Astrocyte (in vitro differentiated cells and primary cell): ENCODE measurements at places on chromosomes 5 and 9.

GRCh38 chr5:59685793-59686192, 207.7 kb downstream of the PDE4D start:
- peak; percentile 75 for DNase-seq

DNA sequence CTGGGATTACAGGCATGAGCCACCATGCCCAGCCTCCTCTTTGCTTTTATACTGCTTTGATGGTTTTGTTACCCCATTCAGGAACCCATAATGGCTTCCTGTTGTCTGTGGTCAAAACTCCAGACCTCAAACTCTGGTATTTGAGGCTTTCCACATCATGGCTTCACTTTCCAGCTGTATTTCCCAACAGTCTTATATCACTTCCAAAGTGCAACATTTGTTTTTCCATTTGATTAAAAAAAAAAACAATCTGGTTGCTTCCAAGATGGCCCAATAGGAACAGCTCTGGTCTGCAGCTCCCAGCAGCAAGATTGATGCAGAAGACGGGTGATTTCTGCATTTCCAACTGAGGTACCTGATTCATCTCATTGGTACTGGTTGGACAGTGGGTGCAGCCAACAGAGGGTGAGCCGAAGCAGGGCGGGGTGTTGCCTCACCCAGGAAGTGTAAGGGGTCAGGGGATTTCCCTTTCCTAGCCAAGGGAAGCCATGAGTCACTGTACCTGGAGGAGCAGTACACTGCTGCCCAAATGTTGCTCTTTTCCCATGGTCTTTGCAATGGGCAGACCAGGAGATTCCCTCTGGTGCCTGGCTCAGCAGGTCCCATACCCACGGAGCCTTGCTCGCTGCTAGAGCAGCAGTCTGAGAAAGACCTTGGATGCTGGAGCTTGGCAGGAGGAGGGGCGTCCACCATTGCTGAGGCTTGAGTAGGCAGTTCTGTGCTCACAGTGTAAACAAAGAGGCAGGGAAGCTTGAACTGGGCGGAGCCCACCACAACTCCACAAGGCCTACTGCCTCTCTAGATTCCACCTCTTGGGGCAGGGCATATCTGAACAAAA, 458.4 kb downstream of the KDM4C start:
- DNase-seq, result peak; percentile 10

DNA sequence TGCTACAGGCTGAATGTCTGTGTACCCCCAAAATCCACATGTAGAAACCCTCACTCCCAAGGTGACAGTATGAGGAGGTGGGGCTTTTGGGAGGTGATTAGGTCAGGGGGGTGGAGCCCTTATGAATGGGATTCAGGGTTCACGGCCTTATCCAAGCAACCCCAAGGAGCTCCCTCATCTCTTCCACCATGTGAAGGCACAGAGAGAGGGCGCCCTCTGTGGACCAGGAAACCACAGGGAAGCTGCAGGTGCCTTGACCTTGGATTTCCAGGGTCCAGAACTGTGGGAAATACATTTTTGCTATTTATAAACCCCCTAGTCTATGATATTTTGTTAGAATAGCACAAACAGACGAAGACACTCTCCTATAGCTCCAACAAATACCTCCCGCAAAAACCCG, 53.6 kb upstream of the IRX2 start:
- DNase-seq, result no peak

- peak; percentile 52 for DNase-seq
Measured at GRCh38 chr5:127957183-127957582, 126.4 kb upstream of the SLC12A2 start.

GRCh38 chr9:33351547-33351946, 50.8 kb downstream of the AQP7 start:
- no peak for DNase-seq

DNA sequence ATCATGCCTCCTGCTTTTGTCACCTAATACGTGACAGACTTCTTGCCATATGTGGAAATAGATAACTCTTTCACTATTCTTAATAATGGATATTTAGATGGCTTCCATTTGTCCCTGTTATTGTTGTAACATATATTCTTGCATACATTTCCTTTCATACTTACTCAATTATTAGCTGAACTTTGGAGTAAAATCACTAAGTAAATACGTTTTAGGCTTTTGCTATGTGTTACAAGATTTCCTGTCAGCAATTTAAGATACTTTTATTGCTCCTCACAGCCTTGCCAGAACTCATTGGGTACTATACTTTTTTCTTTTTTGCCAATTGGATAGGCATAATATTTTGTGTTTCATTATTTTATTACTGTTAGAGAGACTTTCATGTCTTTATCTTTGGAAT, 26.9 kb downstream of the CCNH start:
- no peak for DNase-seq

DNA sequence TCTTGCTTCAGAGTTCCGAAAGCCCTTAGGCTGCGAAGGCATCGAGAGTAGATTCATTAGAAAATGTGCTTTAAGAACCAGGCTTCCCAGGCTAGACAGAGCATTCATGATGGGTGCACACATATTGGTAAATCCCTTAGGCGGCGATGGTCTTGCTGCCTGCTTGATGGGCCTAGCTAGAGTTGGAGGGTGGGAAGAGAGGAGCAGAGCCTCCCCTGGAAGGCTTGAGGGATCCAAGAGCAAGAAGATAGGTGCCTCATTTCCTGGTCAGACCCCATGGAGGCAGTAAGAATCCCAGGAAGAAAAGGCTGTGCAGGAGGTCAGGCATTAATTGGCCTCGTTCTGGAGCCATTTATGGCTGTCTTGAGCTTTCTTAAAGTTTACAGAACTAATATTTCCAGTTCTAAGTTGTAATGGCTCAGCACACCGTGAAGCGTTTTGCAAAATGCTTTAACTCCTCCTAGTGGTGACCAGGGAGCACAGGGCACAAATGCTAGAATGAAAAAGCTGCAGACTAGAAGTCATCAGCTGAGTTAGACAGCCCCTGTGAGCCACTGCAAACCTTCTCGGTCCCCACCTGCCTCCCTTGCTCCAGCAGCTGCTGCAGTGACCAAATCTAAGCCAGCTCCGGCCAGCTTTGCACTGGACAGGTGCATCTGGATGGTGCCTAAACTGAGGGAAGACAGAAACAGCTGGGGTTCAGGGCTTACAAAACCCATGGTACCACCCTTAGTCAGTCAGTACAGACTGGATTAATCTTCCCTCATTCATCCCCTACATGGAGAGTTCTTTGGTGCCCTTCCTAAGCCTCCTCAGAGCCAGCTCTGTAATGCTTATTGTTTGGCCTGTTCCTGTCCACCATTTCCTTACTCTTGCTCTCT, 14.7 kb downstream of the SLC45A2 start:
- DNase-seq, result peak; percentile 32
